ENCODE measurements at places on chromosomes 2 and 18.

- DNase-seq, result no peak
Measured at GRCh38 chr2:5410991-5411700, 281.0 kb upstream of the SOX11 start.

- DNase-seq, result no peak
Measured at GRCh38 chr2:144683107-144683753, 163.3 kb upstream of the ZEB2 start.

DNA sequence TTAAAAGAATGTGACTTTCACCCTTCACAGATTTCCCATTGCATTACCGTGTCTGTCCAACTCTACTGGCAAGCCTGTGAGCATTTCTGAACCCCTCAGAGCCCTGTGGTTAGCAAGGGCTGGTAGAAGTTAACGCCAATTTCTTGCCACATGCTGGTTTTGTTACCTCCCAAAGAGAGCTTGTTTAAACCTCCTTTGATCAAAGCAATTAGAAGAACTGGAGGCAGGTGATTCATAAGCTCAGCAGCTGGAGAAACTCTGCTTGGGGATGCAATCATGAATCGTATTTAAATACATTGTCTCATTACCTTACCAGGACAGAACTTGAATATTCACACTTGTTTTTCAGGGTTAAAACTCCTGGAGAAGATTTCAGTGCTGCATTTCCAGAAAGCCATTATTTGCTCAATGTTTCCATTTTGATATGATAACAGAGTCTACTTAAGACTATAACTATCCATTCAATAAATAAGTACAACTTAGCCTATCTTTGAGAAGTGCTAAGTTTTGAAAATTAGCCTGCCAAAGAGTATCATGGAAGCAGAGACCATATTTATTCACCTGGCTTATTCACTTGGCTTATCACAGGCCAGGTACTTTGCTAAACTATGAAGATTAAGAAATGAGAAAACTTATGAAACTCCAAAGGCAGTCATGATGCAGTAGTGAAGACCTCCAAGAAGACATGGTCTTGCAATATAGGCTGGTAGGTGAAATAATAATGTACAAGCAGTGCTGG is 292.8 kb downstream of the INSIG2 start:
- DNase-seq, result no peak

GRCh38 chr2:202278036-202278760 is 12.6 kb downstream of the NOP58 start:
- DNase-seq, result peak; percentile 10

- peak; percentile 75 for DNase-seq
Measured at GRCh38 chr18:21004726-21005125, 106.9 kb downstream of the ROCK1 start.

- peak; percentile 36 for DNase-seq
Measured at GRCh38 chr18:50151926-50152325, 43.0 kb downstream of the MYO5B start.

DNA sequence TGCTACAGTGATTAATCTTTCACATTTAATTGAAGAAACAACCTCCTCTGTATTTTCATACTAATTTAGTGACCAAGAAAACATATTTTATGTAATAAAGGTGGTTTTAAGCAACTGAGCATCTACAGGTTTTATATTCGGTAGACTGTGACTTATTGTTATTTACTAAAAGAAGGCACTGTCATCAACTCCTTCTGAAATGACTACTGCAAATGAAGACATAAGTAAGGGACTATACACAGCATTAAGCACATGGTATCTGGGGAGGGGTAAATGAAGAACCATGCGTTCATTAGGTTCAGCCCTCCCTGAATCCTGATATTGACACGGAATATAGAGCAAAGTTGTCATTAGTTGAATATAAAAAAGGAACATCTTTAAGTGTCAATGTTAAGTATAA is 4.3 kb downstream of the CDH20 start:
- DNase-seq, result no peak

- no peak for DNase-seq
Measured at GRCh38 chr2:100893392-100894104, 73.6 kb downstream of the NPAS2 start.

- peak; percentile 71 for DNase-seq
Measured at GRCh38 chr2:139122711-139123158, 342.5 kb upstream of the NXPH2 start.

DNA sequence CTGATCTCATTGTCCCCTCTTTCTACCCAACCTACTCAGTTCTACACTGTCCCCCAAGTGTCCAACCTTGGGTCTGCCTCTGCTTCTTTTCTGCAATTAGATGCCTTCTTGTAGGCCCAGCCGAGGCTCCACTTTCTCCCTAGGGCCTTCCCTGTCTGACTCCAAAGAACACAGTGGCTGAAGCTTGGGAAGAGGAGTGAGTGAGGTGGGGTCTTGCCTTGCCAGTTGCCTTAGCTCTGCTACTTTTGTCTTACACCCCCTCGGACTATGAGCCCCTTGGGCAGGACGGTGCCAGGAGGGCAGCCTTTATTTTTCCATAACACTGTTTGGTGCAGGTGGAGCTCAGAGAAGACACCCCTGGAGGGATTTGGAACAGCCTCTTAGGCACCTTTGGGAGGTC is 345.1 kb downstream of the CYP26B1 start:
- DNase-seq, result no peak

GRCh38 chr2:40540026-40540425 is 88.1 kb upstream of the SLC8A1 start:
- DNase-seq, result no peak

DNA sequence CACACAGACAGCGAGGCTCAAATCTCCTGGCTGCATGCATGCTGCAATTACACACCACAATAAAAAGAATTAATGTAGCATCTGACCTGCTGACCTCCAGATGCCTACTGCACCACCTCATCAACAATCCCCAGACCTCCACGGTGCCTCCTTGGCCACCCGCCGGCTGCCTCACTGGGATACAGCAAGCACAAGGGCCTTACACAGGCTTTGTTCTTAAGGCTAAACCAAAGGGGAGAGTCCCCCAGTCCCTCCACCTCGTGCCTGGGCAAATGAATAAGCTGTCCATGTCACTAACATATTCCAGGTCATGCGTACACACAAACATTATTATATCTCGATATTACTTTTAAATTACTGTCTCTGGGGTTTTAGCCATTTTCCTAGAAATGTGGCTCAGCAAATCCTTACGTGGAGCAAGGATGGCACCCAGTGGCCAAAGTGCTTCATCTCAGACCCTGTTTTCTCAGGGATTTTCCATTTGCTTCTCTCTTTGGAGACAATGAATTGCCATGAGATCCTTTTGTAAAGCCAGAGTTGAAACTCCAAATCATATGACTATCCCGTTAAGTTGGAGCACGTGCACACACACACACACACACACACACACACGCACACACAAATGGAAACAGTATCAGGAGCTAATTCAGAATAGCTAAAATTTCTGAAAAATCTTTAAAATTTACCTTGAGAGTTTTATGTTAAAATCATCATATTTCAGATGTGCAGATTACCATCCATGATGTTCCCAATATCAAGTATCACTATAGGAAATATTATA is 313.8 kb downstream of the PDE11A start:
- DNase-seq, result peak; percentile 81

DNA sequence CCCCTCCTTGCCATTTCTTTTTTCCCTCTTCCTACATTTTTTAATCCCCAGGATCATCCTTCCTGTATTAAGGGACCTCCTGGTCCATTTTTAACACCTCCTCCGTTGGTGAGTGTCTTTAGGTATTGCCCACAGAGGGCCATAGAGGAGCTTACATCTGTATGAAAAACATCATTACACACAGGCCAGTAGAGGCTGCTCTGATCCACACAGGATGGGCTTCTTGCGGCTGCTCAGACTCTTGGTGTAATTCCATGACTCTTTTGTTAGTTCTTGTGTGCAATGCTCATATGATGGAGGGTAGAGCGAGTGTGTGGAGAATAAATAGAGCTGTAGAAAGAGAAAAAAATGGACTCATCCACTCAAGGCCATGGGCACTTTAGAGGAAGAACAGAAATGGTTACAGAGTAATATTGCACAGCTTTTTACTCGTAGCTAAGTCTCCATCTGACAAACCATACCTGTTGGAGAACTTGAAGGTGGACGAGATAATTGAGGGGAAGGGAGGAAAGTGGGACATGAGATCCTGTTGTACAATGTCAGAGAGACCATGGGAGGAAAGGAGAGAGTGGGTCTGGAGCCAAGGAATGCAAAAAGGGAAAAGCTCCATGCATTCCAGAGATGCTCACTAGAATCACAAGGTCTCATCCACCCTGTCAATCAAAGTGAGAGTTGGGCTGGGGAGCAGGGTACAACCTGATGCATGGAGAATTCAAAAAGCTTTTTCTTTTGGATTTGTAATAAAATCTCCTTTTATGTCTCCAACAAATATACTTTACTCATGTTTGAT is 129.7 kb upstream of the TNP1 start:
- DNase-seq, result peak; percentile 20

DNA sequence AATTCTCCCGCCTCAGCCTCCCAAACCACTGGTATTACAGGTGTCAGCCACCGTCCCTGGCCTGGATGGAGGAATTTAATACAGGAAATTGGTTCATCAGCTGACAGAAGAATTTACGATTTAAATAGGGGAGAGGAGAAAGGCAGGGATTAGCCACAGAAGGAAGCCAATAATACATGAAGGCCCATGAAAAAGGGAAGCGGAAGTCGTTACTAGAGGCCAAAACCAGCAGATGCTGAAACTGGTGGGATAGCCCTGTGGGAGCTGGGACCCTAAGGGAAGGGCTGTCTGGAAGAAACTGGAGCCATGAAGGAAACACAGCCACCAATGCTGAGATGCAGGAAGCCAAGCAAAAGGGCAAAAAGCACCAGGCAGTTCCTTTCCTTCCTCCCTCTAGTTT is 163.7 kb upstream of the RMP24 start:
- DNase-seq, result peak; percentile 5

- no peak for DNase-seq
Measured at GRCh38 chr18:49371786-49372185, 88.7 kb downstream of the DYM start.

DNA sequence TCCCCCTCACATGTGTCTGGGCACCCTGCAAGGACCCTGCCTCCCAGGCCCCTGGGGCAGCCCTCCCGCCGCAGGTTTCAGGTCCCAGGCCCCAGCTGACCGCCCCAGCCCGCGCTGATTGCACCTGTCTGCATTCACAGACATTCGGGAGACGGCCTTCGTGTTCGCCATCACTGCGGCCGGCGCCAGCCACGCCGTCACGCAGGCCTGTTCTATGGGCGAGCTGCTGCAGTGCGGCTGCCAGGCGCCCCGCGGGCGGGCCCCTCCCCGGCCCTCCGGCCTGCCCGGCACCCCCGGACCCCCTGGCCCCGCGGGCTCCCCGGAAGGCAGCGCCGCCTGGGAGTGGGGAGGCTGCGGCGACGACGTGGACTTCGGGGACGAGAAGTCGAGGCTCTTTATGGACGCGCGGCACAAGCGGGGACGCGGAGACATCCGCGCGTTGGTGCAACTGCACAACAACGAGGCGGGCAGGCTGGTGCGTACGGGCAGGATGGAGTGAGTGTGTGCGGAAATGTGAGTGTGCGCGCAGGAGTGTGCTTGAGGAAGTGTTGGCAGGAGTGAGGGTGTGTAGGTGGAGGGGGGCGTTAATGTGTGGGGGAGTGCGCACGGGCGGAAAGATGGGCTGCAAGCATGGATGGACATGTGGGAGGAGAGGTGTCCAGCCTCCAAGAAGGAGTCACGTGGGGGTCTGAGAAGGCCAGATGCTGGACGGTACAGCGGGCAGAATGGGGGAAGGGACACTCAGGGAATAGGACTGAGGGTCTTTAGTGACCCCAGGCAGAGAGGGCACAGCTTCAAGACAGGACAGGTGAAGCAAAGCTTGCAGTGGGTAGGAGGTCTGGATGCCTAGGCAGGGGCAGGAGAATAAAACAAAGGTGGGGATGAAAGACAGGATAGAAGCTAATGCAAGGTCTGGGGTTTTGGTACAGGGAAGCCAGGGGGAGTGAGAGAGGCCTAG is 9.0 kb upstream of the WNT10A start:
- DNase-seq, result no peak

- no peak for DNase-seq
Measured at GRCh38 chr18:9285604-9286003, 49.0 kb upstream of the TWSG1 start.

DNA sequence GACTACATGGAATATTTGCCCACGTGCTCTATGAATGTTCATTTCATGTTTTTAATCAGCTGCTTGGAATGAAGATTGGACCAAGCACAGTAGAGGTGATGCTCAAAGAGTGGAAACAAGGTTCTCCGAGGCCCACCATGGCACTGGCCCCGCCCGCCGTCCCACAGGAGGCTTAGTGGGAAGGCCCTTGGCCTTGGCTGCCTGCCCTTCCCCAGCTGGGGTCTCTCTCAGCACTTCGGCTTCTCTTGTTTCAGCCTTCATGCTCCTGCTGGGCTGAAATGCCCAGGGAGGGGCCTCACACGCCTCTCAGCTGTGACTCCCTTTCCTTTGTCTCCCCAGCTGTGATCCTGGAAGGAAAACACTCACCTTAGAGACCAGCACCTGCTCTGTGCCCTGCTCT is 833.2 kb downstream of the GALR1 start:
- no peak for DNase-seq

All from OCI-M1 (cell line).